ENCODE measurements at places on chromosomes 3 and 15.

GRCh38 chr15:57614241-57614640 lies 22.5 kb downstream of the MYZAP start:
- DNase-seq = no peak

DNA sequence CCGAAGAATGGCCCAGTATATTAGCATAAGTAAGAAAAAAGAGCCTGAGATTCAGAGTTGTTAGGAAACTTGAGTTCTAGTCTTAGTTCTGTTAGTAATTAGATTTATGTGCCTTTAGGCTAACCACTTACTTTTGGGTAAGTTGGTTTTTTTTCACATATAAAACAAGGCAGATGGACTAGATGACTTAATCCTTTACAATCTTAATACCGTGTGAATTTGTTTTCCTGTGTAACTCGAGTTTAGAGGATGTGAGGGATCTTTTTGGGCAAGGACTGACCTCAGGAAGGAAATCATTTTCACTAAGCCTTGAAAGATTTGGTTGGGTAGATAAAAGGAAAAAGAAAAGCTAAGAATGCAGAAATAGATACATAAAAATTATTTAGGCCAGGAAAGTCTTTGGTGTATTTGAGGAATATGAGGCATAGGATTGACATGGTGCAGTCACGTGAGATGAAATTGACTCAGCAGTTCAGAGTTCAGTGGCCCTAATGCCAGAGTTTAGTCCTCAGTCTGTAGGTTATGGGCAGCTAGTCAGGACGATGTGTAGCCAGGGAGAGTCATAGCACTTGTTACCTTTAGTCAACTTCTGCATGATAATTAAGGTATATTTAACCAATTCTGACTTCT lies 34.6 kb downstream of the PAK2 start:
- no peak for DNase-seq

DNA sequence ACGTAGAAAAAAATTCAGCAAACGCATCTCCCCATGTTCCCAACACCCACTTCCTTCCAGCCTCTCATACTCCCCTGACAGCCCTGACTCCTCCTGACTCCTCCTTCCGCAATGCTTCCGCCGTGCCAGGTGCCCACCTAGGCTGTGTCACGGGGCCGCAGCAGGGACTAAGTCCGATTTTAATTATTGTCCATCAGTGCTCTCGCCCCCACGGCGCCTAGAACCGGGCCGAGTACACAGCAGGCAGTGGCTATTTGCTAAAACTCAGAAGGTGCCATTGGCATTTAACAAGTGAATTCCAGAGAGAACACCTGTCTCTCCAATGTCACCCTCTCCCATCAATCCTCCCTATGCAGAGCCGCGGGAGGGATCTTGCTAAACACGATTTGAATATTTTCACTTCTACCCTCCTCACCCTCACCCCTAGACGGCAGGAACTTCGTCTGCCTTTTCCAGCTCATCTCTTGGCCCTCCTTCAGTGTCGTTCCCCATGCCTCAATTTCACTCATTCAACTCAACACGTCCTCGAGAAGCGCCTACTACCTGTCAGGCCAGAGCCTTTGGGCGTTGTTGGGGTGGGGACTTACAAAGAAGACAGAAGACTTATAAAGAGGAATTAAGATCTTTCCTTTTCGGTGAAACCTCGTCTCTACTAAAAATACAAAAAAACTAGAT lies 11.5 kb upstream of the SHF start:
- no peak for DNase-seq

GRCh38 chr15:49848282-49848724 lies 227.5 kb downstream of the DTWD1 start:
- DNase-seq = no peak

- no peak for DNase-seq
These were observed 59.1 kb downstream of the IQSEC1 start for GRCh38 chr3:13013994-13014754.

DNA sequence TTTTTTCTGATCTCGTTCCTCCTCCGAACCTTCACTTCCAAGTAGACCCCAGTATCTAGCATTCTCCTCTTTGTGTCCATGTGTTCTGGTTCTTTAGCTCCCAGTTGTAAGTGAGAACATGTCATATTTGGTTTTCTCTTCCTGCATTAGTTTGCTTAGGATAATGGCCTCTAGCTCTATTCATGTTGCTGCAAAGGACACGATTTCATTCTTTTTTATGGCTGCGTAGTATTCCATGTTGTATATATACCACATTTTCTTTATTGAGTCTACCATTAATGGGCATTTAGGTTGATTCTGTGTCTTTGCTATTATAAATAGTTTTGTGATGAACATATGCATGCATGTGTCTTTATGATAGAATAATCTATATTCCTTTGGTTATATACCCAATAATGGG lies 30.2 kb upstream of the MME start:
- DNase-seq = no peak

DNA sequence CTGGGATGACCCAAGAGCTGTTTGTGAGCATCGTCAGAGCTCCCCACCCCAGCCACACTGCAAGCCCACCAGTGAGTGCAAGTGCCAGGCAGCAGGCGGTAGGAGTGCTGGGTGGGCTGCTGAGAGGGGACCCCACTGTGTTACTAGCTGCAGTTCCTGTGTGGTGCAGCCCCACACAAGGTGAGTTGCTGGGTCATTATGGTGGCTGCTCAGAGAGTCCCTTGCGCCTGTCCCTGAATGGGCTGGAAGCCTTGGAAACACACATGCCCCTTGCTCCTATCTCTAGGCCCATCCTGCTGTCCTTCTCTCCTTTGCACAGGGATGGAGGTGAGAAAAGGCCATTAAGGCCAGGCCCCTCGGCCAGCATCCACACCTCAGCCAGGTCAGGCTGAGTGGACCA lies 83.7 kb downstream of the SEC22A start:
- DNase-seq = no peak

DNA sequence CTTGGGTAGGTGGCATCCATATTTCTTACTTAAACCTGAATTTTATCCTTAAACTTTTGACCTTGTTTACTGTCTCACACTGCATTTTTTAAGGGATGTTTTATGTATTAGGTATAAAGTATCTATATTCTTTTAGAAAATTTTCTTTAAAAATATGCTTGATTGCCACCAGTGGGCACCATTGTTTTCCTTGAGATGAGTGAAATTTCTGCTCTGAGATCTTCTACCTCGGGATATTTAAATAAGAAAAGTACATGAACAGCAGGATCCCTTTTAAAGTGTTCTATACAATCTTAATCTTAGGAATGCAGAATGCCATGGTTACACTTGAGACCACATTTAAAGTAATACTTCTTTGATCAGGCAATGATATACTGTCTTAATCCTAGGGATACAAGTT lies 108.7 kb downstream of the SLMAP start:
- DNase-seq = no peak

- DNase-seq = no peak
These were observed 472.5 kb upstream of the WNT5A start for GRCh38 chr3:55959471-55960080.

GRCh38 chr3:134039161-134039862 lies 9.6 kb upstream of the SLCO2A1 start:
- DNase-seq = peak; percentile 18

DNA sequence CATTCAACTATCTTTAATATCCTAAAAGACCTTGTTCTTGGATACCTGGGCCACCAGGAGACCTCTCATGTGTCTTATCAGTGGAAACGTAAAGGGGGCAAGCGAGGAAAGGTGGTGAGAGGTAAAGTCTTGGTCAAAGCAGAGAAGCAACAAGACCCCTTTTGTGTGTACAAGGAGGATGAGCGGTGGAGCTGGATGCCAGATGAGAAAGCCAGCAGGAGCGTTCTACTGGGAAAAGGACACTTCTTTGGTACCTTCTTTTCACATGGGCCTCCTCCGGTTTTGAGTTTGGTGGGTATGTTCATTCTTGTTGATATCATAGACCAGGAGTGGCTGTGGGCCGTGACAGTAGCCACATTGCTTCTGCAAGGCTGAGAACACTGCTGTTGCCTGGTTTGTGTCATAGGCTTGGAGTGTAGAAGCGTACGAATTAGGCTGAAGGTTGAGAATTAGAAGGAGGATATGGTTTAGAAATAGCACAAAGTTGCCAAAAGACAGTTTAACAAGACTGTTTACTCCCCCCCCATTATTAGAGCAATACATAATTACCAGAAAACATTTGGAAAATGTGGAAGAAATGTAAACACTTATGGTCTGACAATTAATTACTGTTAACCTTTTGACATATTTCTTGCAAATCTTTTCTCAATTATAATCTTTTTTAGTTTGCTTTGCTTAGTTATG lies 46.8 kb upstream of the VILL start:
- no peak for DNase-seq

DNA sequence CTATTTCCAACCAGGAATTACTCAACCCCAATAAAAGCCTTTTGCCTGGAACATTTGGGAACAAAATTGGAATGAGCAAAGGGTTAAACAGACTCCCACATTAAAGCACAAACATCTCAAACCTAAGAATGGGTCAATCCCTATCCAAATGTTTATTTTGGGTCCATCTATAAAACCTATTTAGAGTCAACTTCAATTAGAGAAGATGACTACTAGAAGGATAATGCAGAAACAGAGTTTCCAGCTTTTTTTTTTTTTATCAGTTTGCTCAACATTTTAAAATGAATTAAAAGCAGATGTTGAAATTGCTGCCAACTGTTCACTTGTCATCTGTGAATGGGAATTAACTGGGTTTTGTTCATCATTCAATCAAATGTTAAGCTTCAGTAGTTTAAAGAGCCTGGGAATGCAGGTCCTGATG lies 4.1 kb upstream of the TBC1D23 start:
- DNase-seq = no peak

DNA sequence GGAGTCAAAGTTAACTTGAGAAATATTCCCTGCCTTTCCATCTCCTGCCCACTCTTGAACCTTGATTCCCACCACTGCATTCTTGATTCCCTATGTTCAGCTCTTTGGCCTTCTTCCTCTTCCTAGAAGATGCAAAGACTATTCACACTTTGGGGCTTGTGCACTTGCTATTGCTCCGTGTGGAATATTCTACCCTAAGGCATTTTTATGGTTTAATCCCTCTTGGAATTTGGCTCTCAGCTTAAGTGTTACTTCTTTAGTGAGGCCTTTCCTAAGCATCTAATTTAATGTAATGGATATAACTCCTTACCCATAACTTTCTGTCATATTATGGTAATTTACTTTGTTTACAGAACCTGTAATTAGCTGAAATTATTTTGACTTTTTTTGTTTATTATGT lies 318.9 kb upstream of the COL8A1 start:
- no peak for DNase-seq

- peak; percentile 43 for DNase-seq
These were observed 110.3 kb upstream of the KLF13 start for GRCh38 chr15:31216215-31216911.

GRCh38 chr3:148221303-148221702 lies 476.4 kb upstream of the AGTR1 start:
- DNase-seq = no peak

GRCh38 chr15:39191871-39192291 lies 389.0 kb upstream of the THBS1 start:
- no peak for DNase-seq

GRCh38 chr3:19346759-19347158 lies 198.4 kb downstream of the KCNH8 start:
- no peak for DNase-seq

- DNase-seq = no peak
These were observed 11.0 kb downstream of the LIMD1 start for GRCh38 chr3:45605534-45605933.

GRCh38 chr3:44865272-44866035 lies 3.7 kb downstream of the TMEM42 start:
- DNase-seq = no peak

DNA sequence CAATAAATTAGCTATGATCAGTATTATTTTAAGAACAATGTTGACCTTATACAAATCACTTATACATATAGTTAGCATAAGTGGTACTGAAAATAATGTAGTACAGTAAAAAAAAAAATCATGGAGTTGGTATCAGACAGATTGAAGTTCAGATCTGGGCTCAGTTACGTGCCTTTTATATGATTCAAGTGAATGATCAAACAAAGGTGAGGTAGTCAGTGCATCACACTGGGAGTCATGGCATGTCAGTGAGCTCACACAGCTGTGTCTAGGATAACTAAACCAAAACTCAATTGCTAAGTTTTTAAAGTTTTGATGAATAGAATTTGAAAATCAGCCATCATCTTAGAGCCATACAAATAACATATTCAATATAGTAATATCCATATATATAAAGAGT lies 11.2 kb upstream of the CCR8 start:
- no peak for DNase-seq

- DNase-seq = peak; percentile 59
These were observed 37.7 kb downstream of the TM4SF4 start for GRCh38 chr3:149512073-149512782.

DNA sequence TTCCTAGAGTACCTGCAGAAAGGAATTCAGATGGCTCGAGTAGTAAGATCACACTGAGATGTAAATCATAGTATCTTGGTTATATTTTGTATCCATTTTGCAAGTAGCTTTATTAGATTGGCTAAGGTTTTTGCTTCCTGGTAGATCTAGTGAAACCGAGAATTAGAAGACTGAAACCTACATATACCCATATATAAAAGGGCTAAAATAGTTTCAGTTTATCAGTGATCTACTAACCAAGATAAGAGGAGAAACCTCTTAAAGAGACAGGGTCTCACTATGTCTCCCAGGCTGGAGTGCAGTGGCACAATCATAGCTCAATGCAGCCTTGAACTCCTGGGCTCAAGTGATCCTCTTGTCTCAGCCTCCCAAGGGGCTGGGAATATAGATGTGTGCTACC lies 135.3 kb downstream of the PCCB start:
- DNase-seq = no peak

DNA sequence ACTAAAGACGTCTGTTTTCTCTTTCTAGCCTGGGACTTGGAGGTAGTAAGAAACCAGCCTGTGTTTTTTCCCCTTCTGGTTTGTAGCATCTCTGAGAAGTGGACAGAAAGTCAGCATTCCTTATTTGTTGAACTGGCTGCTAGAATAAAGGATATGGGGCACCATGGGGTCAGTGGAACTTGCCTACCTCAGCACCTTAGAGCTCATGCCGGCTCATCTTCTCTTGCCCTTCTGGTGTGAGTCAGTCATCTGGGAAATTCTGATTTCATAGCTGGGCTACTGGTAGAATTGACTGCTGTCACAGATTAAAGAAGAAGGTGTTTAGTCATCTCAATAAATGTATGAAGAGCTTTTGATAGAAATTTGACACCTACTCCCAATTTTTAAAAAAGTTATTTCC lies 202.7 kb upstream of the TOPAZ1 start:
- no peak for DNase-seq

- no peak for DNase-seq
These were observed 4.9 kb downstream of the OGG1 start for GRCh38 chr3:9754678-9755077.

- no peak for DNase-seq
These were observed 7.1 kb upstream of the TTC14 start for GRCh38 chr3:180594631-180595558.

- DNase-seq = peak; percentile 1
These were observed 23.5 kb downstream of the ZNF80 start for GRCh38 chr3:114213627-114214541.

DNA sequence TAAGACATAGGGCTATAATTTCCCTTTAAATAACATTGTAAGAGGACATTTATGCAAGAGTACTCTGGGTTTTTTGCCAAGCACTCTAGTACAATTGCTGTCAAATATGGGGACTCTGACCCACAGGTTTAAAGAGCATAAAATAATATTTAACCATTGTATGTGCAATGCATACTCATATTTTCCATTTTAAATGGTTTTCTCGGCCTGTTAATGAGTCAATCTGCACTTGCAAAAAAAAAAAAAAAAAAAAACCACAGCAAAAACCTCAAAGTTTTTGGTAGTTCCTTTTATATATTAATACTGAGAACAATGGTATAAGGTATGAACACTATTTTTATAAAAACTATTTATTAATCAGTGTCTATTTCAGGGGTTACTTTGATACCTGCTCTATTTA lies 304.0 kb upstream of the CBLB start:
- no peak for DNase-seq

All from K562 (cell line).